Heart left ventricle (tissue), 16 donors: ENCODE measurements at places on chromosomes 2 and 18. TPM values are rescaled to one million over a fixed set of nuclear protein-coding genes. Genes with fewer than 3 reads are reported as not detected.

GRCh38 chr18:42230636-42231035, 275.6 kb downstream of the PIK3C3 start:
- no peaks in the 10 kb centered on the region for H3K4me1 ChIP-seq
- DNase-seq, result no peak
- no peak overlapping the region for H3K4me3 ChIP-seq
- no peaks in the 10 kb centered on the region for H3K36me3 ChIP-seq

DNA sequence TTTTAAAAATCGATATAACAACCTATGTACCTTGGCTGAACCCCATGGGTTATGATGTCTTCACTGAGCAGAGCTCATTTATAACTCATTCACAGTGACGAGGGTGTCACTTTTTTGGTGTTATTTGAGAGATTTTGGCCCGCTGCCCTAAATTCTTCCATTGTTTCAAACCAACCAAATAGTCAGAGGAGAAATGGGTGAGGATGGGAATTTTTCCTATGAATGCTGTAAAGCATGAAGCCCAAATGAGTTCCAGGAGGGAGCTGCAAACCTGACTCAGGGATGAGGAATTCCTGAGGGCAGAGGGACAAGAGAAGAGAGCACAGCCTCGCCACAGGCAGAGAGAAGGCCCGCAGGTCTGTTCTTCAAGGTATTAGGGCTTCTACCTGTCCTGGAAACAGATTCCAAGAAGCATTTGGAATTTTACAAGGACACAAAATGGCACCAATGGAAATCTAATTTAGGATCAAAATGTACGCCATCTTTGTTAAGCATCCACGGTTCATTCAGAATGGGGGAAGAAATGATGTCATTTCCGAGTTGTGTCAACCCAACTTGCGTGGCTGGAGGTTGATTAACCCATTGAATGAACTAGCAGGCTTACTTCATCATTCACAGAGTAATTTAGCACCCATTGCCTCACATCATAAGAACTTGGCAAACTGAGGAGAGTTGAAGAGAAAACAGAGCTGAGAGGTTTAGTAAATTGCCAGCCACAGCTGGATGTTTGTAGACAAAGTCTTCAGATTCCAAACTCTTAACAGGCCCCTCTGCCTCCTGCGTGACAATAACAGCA, 133.5 kb downstream of the LAMA3 start:
- H3K27ac ChIP-seq, result no peak overlapping the region
- H3K36me3 ChIP-seq, result no peaks in the 10 kb centered on the region
- peaks cover 24% of the 10 kb centered on the region for H3K4me1 ChIP-seq
- no peak overlapping the region for H3K4me3 ChIP-seq
- DNase-seq, result no peak
- H3K27me3 ChIP-seq, result no peaks in the 10 kb centered on the region

DNA sequence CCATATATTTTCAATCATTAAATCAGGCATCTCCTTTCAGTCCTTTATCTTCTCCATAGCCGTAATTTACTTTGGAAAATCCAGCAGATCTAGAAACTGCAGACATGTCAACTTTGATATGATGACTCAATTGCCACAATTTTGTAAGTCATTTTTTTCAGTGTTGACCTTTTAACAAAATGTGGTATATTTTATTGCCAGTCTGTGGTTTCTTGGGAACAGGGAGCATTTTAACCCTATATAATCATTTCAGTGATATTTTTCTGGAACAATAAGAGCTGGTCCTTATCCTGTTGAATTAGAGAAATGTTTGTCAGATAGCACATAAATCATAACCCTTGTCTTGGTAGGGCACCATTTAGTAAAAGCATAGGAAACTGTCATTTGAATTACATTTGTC, 90.9 kb upstream of the UBXN4 start:
- DNase-seq, result no peak
- no peaks in the 10 kb centered on the region for H3K4me1 ChIP-seq
- no peaks in the 10 kb centered on the region for H3K27me3 ChIP-seq
- H3K36me3 ChIP-seq, result peaks cover 24% of the 10 kb centered on the region

GRCh38 chr2:125721072-125721721, 934.8 kb upstream of the GYPC start:
- no peak overlapping the region for H3K27ac ChIP-seq
- no peaks in the 10 kb centered on the region for H3K36me3 ChIP-seq
- no peaks in the 10 kb centered on the region for H3K27me3 ChIP-seq
- DNase-seq, result no peak

DNA sequence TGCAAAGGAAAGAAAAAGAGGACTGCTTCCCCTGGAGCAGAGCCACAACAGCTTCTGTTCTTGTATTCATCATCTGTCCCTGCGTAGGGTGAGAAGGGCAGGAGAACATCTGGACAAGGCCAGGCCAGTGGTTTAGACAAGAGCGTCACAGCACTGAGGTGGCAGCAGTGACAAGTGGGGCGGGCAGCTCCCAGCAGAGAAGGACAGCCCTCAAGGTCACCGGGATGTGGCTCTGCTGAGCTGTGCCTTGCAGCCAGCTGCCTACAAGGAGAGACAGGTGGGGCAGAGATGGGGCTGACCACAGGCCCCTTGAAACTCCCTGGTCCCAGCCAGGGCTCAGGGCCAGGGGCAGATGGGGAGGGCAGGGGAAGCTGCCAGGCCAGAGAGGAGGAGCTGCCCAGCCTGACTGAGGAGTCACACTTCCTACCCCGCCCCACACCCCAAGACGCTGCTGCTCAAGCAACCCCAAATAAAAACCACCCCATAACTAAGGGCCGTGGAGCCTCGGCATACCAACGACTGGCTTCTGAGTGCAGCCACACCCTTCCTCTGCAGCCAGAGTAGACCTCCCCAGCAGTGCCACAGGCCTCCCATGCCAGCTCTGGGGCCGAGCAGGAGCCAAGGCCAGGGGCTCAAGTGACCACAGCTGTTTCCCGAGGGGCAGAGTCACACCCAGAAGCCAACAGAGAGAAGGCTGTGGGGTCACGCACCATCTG, 5.4 kb downstream of the RAB11FIP5 start:
- H3K4me1 ChIP-seq, result peaks cover 40% of the 10 kb centered on the region
- H3K27ac ChIP-seq, result peak overlapping the region; percentile 38
- DNase-seq, result peak; percentile 73
- no peaks in the 10 kb centered on the region for H3K27me3 ChIP-seq

DNA sequence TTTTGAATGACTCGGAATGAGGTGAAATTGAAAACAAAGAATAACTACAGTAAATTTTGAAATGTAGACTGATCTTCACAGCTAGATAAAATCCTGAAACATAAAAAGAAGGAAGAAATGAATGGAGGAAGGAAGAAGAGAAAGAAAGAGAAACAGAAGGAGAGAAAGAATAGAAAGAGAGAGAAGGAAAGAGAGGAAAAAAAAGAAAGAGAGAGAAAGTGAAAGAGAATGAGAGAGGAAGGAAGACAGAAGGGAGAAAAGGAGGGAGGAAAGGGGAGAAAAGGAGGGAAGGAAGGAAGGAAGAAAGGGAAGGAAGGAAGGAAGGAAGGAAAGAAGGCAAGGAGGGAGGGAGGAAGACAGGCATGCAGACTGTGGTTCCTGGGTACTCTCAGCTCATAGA, 982.6 kb downstream of the BCL11A start:
- no peak overlapping the region for H3K4me3 ChIP-seq
- peaks cover 12% of the 10 kb centered on the region for H3K4me1 ChIP-seq
- no peaks in the 10 kb centered on the region for H3K27me3 ChIP-seq
- H3K27ac ChIP-seq, result no peak overlapping the region
- no peaks in the 10 kb centered on the region for H3K36me3 ChIP-seq
- DNase-seq, result no peak

DNA sequence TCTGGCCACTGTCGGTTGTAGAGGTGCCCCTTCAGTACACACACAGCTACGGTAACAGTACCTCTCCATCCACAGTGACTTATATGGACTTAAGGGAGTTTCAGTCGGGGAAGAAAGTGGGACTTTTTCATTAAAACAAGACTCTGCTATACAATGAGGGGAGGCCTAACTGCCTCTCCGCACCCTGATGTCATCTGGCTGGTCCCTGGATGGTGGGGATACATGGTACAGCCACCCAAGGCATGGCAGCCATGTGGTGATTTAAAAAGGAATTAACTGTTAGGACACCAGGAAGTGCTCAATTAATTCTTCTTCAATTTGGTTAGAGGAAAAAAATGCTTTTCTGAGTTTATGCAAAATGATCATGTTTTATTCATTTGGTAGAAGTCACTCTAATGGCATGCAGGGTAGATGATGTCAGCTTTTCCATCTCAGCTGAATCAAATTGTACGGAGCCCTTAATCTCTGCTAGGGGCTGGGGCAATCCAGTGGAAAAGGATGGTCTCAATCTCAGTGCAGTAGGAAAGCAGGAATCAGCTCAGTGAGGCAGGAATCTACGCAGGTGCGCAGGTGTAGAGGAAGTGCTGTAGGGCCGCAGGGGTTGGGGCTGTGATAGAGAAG, 243.9 kb downstream of the PRKCE start:
- no peak overlapping the region for H3K27ac ChIP-seq
- no peaks in the 10 kb centered on the region for H3K36me3 ChIP-seq
- no peak overlapping the region for H3K4me3 ChIP-seq
- no peak for DNase-seq
- no peaks in the 10 kb centered on the region for H3K4me1 ChIP-seq

- peaks cover 2% of the 10 kb centered on the region for H3K4me1 ChIP-seq
- peaks cover 99% of the 10 kb centered on the region for H3K27me3 ChIP-seq
- no peak overlapping the region for H3K4me3 ChIP-seq
- H3K36me3 ChIP-seq, result no peaks in the 10 kb centered on the region
These were observed 31.1 kb upstream of the ATP6V1B1 start for GRCh38 chr2:70904371-70905216.

Gene SRD5A2
- total RNA-seq, result not detected

Gene CNGA3
- total RNA-seq, result not detected

Gene HOXD13
- not detected for total RNA-seq

Gene SNORC
- total RNA-seq, result 2.2 TPM

- no peaks in the 10 kb centered on the region for H3K27me3 ChIP-seq
- DNase-seq, result no peak
- H3K4me1 ChIP-seq, result no peaks in the 10 kb centered on the region
- H3K27ac ChIP-seq, result no peak overlapping the region
- no peak overlapping the region for H3K4me3 ChIP-seq
These were observed 171.1 kb upstream of the SKOR2 start for GRCh38 chr18:47422524-47422923.

DNA sequence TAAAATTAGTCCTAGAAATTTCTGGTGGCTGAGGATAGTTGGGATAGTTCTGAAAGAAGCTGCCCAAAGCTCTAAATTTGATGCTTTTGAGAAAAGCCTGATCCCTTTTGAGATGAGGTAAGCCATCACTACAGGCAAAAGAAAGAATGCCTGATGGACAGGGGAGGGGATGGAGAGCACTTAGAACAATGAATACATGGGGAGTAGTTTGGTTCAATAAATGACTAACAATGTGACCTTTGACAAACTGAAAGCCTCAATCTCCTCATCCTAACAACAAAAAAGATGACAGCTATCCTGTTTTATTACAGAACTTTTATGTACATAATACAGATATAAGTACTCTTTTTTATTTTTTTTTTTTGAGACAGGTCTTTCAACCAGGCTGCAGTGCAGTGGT, 42.7 kb downstream of the GFPT1 start:
- peaks cover 79% of the 10 kb centered on the region for H3K36me3 ChIP-seq
- no peaks in the 10 kb centered on the region for H3K27me3 ChIP-seq
- no peak for DNase-seq
- H3K4me1 ChIP-seq, result no peaks in the 10 kb centered on the region

Gene ACMSD
- total RNA-seq, result not detected

DNA sequence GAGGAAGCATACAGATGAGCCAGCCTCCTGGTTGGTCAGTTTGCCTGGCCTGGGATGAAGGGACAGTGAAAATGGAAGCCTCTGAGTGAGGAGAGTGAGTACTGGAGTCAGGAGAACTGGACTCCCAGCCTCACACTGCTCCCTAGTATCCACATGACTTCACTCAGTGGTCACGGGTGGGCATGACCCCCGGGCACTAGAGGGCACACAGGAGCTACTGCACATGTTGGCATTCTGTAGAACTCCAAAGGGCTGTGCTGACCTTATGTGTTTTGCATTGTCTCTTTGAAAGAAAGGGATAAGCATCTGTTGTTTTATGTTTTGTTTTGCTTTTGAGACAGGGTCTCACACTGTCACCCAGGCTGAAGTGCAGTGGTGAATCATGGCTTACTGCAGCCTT, 23.7 kb downstream of the NCAPH start:
- H3K36me3 ChIP-seq, result no peaks in the 10 kb centered on the region
- no peak overlapping the region for H3K4me3 ChIP-seq
- H3K27me3 ChIP-seq, result no peaks in the 10 kb centered on the region
- no peak for DNase-seq
- peaks cover 2% of the 10 kb centered on the region for H3K4me1 ChIP-seq
- H3K27ac ChIP-seq, result no peak overlapping the region

DNA sequence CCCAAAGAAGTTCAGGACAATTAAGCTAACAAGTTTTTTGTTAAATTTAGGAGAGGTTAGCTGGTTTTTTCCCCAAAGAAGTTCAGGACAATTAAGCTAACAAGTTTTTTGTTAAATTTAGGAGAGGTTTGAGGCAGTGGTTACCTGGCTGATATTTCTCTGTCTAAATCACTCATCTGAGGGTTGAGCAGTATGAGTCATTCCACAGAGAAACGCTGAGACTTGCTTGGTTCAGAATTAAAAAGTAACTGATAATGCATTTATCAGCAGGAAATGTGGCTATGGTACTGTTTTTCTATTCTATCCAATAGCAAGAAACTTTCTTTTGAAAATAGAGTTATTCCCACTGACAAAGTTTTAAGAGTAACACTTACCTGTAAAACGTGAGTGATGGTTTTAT, 22.8 kb upstream of the KIDINS220 start:
- H3K27ac ChIP-seq, result no peak overlapping the region
- peaks cover 15% of the 10 kb centered on the region for H3K36me3 ChIP-seq
- H3K4me1 ChIP-seq, result no peaks in the 10 kb centered on the region
- no peak for DNase-seq

DNA sequence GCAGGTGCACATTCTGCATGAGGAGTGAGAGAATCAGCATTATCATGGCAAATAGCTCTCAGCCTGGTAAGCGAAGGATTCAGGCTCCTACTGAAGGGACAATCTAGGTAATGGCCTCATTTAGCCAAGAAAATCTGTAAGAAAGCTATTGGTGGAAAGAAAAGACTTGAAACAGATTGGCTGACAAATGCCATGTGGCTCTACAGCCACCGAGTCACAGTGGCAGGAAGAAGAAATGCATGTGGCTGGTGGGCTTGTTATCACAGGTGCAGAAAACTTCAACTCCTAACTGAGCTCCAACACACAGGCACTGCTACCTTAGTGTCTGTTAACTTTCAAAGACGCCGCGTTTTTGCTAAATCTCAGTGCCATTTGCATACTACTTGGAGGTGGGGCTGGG, 60.6 kb upstream of the REV1 start:
- H3K4me1 ChIP-seq, result no peaks in the 10 kb centered on the region
- DNase-seq, result no peak
- H3K27me3 ChIP-seq, result no peaks in the 10 kb centered on the region
- no peaks in the 10 kb centered on the region for H3K36me3 ChIP-seq
- H3K4me3 ChIP-seq, result no peak overlapping the region
- H3K27ac ChIP-seq, result no peak overlapping the region

DNA sequence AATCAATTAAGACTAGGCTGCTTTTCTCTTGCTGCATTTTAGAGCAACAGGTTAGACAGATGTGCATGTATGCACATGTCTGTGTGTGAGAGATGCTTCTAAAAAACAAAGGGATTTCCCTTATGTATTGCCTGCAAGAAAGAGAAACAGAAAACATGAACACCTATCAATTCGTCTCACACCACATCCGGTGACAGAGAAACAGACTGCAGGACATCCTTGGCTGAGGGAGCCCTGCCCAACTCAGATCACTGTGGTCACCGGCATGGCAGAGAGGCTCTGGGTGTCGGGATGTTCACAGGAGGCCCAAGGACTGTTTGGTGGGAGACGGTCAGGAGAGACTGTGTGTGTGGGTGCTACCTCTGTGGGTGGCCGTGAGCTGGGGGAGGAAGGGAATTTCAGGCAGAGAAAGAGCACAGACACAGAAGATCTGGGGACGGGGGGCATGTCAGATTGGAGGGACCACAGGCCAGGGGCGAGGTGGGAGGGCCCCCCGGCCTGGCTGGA, 24.9 kb downstream of the FHL2 start:
- no peak for DNase-seq
- H3K36me3 ChIP-seq, result peaks cover 60% of the 10 kb centered on the region
- H3K4me3 ChIP-seq, result no peak overlapping the region
- no peaks in the 10 kb centered on the region for H3K27me3 ChIP-seq
- H3K27ac ChIP-seq, result peak overlapping the region; percentile 94
